H9 (cell line): ENCODE measurements at places on chromosomes 11 and 22.

GRCh38 chr11:117414724-117415123 is 87.1 kb downstream of the CEP164 start:
- DNase-seq = no peak

DNA sequence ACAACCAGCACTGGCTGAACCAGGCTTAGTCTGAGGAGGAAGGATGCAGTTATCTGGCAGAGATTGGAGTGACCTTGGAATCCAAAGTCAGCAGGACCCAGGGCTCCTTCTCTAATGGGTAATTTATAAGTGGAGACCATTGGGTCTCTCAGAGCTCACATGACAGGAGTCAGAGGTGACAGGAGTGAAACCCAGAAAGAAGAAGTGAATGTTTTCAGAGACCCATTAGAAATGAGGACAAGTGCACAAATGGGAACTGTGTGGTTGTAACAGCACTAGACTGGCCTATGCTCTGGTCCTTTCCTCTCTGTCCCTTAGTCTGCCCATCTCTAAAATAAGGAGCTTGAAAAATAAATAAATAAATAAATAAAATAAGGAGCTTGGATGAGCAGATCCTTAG is 107.4 kb downstream of the SERGEF start:
- no peak for DNase-seq

DNA sequence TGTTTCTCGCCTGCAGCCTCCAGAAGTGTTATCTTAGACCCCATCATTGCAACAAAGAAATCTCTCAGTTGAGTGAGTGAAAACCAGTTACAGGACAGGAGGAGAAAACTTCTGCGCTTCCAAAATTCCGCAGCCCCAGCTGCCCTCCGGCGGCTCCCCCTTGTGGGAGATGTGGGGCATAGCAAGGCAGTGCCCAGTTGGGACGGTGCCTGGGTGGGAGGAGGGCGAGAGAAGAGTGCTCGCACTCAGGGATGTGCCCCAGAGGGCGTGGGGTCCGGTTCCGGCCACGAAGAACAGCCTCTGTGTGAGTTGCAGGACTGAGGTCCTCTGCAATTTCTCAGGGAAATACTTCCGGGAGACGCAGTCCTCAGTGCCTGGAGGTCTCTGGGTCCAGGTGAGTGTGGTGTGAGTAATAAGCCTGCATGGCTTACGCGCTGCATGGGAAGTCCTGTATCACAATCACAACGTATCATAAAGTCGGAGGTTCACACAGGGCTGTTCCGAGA is 87.0 kb upstream of the BLID start:
- peak; percentile 81 for DNase-seq

DNA sequence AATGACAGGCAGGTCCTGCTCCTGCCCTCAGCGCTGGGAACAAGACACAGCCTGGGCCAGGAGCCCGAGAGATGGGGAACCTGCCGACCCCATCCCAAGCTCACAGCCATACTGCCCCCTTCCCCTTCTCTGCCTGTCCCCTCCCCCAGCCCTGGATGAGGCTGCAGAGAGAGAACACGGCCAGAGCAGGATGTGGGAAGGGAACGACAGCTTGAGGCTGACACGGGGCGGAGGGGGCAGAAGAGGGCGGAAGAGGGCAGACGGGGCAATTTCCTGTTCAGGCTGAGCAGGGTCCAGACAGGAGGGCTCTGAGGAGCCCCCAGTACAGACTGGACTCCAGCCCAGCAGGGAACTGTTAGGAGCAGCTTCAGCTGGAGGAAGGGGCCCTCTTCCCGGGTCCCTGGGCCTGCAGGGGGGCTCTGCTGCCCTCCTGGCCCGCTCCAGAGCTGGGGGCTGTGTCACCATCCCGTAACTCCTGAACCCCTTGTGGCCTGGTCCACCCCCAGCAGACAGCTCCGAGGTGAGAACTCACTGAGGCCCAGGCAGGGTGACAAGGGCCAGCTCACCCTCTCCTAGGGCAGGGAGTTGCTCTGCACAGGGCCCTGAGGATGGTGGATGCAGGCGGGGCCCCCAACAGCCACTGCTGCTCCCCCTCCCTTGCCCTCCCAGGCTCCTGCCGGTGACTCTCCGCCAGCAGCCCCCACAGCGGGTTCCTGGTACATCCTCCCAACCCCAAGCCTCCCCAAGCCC is 5.7 kb downstream of the CTSD start:
- DNase-seq = no peak

DNA sequence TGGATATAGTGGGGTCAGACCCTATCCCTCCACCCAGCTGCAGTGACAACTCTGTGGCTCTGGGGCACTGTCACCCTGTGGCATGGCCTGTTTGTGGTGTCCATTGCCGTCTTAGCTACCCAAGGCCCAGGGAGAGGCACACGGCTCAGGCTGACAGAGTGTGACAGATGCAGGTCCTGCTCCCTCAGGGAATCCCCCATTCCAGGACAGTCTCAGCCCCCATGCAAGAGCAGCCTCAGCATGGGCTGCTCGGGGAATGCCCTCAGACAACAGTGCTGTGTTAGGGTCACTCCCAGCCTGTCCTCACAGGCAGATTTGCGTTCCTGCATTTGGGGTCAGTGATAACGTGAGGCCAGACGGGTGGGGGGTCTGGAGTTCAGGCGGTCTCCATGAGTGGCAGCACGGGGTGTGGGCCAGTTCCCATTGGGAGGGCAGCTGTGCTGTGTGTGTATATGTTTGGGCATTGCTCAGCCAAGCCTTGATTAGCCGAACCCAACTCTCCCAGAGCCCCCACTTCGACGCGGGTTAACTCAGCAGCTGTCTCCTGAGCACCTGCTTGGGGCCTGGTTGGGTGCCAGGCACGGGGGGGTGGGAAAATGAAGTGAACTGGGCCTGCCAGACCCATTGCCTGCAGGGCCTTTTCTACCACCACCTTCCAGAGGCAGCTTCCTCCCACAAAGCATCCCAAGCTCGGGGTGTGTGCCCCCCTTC is 5.3 kb upstream of the KCNQ1OT1 start:
- no peak for DNase-seq

- DNase-seq = peak; percentile 32
Observed at GRCh38 chr11:65850217-65851082, 7.5 kb downstream of the CFL1 start.

GRCh38 chr11:75667255-75667830 is 1.5 kb downstream of the MAP6 start:
- DNase-seq = peak; percentile 63

- DNase-seq = peak; percentile 80
Observed at GRCh38 chr22:38973289-38974169, 8.6 kb upstream of the APOBEC3B start.

- DNase-seq = no peak
Observed at GRCh38 chr11:71946144-71946571, 17.3 kb downstream of the RNF121 start.

DNA sequence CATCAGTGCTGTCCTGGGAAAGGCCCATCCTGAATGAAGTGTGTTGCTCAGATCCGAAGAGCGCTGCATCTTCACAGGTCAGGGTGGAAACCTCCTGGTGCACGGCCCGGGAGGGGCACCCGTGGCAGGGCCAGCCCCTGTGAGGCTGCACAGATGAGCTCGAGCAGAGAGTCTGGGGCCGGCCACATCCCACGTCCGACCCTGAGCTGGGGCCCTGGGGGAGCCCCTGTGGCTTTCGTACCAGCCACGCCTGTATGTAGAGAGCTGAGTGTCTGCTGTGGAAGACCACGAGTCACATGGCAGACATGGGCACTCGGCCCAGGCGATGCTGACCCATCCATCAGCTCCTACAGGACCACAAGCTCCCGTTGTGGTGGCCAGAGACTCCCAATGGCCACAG is 24.9 kb upstream of the SEPTIN5 start:
- DNase-seq = no peak

GRCh38 chr11:68081691-68082090 is 39.5 kb downstream of the CHKA start:
- DNase-seq = no peak

- peak; percentile 85 for DNase-seq
Observed at GRCh38 chr11:68297812-68298658, 14.4 kb upstream of the LRP5 start.

DNA sequence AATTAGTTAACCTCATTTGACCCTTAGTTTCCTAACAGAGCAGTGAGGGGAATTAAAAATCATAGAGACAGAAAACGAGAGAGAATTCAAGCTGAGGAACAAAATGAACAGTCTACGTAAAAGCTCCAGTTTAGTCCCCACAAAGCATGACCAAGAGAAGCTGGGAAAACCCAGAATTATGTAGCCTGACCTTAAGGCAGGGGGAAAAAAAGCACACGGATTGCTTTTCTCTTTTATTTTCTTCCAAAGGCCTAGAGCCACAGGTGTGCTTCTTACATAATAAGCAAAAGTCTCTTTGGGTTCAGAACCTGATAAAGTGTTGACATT is 514 bp upstream of the AMBRA1 start:
- DNase-seq = no peak

DNA sequence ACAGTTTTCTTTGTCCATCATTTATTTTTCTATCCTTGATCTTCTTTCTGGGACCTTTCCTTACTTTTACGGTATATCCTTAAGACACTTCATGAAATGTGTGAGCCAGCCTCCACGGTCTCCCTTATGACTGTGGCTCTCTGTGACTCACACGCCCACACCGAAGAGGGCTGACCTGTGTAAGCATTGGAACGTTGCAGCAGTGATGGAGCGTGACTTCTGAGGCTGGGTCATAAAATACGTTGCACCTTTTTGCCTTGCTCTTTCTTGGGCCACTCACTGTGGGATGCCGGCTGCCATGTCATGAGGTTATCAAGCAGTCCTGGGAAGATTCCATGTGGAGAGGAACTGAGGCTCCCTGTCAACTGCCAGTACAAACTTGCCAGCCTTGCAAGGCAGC is 96.3 kb upstream of the RAB1B start:
- no peak for DNase-seq

GRCh38 chr22:35226958-35227647 is 30.2 kb upstream of the HMGXB4 start:
- DNase-seq = no peak

DNA sequence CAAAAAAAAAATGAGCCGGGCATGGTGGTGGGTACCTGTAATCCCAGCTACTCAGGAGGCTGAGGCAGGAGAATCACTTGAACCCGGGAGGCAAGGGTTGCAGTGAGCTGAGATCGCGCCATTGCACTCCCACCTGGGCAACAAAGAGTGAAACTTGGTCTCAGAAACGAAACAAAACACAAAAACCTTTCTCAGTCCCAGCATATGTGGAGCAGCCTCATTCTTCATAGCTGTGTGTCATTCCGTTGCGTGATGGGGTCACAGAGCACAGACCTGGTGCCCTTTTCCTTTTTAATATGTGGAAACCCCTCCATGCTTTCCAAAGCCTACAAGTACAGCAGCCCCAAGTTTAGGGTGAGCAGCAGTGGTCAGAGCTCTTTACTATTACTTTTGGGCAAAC is 13.7 kb downstream of the PEX26 start:
- no peak for DNase-seq

DNA sequence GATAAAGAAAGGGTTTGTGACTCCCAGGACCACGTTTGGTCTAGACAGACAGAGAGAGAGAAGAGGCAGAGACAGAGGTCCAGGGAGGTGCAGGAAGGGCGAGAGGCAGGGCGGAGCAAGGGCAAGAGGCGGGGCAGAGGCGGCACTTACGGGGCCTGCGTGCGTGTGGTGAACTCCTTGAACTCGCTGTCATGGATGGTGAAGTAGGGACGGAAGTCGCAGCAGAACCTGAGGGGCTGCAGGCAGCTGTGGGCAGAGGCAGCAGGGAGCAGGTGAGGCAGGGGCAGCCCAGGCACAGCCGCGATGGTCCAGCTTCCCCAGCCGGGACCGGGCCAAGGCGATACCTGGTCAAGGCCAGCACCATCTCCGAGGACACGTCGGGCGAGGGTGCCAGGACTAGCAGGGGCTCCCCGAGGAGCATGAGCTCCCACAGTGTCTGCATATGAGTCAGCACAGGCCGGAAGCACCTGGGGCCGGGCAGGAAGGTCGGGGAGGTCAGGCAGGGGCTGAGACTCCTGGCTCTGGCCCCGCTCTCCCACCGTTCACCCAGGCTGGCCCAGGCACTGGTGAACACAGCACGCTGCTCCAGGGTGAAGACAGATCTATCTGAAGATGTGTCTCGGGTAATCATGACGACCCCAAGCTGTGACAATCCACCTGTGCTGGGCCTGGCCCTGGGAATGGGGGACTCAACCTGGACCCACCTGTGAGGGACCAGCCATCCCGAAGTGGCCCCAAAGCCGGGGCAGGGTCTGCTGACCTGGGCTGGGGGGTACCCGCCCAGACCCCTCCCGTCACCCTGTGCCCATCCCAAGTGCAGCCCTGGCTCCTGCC is 7.2 kb upstream of the PLXNB2 start:
- peak; percentile 61 for DNase-seq

DNA sequence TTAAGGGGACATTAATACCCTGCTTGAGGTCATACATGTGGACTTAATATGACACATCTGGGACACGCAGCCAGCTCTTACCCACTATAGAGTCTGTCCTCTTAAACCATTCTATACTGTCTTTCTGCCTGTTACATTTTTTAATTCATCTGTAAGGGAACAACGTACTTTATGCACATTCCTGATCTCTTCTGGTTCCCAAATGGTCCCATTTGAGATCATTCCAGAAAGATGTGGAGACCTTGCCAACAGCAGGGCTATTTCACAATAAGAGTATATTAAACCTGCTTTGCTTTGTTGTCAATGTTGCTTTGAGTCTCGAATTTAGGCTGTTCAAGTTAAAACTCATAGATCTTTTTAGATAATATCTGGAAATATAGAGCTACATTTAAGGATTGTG is 332.2 kb upstream of the RAG2 start:
- DNase-seq = no peak

DNA sequence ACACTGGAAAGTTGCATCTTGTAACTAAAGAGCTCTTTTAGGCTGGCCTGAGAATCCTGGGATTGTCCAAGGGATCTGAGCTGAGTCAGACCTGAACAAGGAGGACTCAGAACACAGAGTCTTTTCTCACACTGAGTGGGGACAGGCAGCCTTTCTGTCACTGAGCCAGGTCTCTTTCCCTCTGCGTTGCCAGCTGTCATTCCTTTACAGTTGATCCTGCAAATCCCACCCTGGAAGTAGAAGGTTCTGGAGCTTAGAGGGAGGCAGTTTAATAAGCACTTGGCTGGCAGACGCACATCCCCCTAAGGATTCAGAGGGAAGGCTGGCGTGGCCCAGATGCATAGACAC is 76.3 kb upstream of the SUSD2 start:
- no peak for DNase-seq

GRCh38 chr11:32435511-32435941 is at the start of gene WT1:
Gene WT1 (minus strand): TSS chr11:32435539.
- peak; percentile 82 for DNase-seq

DNA sequence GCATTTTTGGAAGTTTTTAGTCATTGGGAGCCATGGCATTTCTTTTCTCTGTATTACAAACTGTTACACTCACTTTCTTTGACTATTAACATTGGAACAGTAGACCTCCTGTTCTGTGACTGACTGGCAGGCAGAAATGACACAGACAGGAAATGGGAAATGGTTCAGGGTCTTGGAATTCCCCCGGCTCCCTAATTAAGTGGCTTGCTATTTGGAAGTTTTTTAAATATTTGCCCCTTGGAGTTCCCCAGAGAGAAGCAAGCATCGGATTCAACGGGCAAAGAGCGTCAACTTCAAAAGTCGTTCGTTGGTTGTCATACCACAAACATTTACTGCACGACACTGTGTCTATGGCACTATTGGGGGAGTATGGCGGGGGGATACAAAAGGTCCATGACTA is 1.1 kb upstream of the BIRC2 start:
- DNase-seq = no peak
